ENCODE measurements at places on chromosomes 5 and 9. TPM values are rescaled to one million over a fixed set of nuclear protein-coding genes. Genes with fewer than 3 reads are reported as not detected.

Gene ANAPC2
- 39.1 TPM for total RNA-seq

Gene PCDHGB5
- 41.6 TPM for total RNA-seq

Gene CMYA5
- total RNA-seq: 2.5 TPM

Gene ADRB2
- 0.94 TPM for total RNA-seq

Gene LECT2
- total RNA-seq: not detected

Gene SYK
- 1.6 TPM for total RNA-seq

Gene LTC4S
- 6.9 TPM for total RNA-seq

Gene IFNK
- total RNA-seq: not detected

Gene LCN6
- total RNA-seq: not detected

Gene OR2V1
- not detected for total RNA-seq

Gene PHYHD1
- total RNA-seq: 1.9 TPM

Gene SH2D3C
- 11.3 TPM for total RNA-seq

Gene SHISAL2B
- not detected for total RNA-seq

Gene PCDHGA9
- 38.2 TPM for total RNA-seq

Gene FOXD4L3
- total RNA-seq: not detected

Gene CRB2
- 7.2 TPM for total RNA-seq

Gene SLC6A18
- not detected for total RNA-seq

Gene SLC23A1
- not detected for total RNA-seq

Gene LRRTM2
- total RNA-seq: 90.5 TPM

Gene CD274
- total RNA-seq: 0.31 TPM

Gene STPG3
- total RNA-seq: not detected

Gene SLC9A3
- total RNA-seq: 1.6 TPM

Gene PLPP7
- total RNA-seq: 7.2 TPM

Gene CLIC3
- total RNA-seq: not detected

Gene SLC45A2
- 2.5 TPM for total RNA-seq

Gene GARIN3
- total RNA-seq: not detected

Gene SOHLH1
- not detected for total RNA-seq

Gene S100Z
- total RNA-seq: not detected

Gene LCN1
- total RNA-seq: not detected

Gene GPR150
- not detected for total RNA-seq

Gene CWC27
- total RNA-seq: 36.9 TPM

Gene FBXL7
- 5.0 TPM for total RNA-seq

Gene NUP214
- 46.0 TPM for total RNA-seq

Gene ALDH1A1
- 0.31 TPM for total RNA-seq

Gene PCDHAC2
- total RNA-seq: 55.1 TPM

Gene SLC2A6
- 17.2 TPM for total RNA-seq

Gene RNF180
- 78.9 TPM for total RNA-seq

Gene EIF4EBP3
- not detected for total RNA-seq

Gene RNF14
- 56.0 TPM for total RNA-seq

Gene PCDHB6
- total RNA-seq: 5.6 TPM

Gene GFI1B
- not detected for total RNA-seq

Gene SYNPO
- 4.4 TPM for total RNA-seq

Gene PCDHGB7
- 43.5 TPM for total RNA-seq

Gene TLX3
- total RNA-seq: not detected

Gene EFNA5
- 15.7 TPM for total RNA-seq

Gene SPINK6
- not detected for total RNA-seq

Gene TXN
- 97.3 TPM for total RNA-seq

Gene PRDM9
- not detected for total RNA-seq

Gene RLN2
- total RNA-seq: not detected
